ENCODE measurements at places on chromosomes 7 and 10.
A peak's percentile ranks its signal among the peaks of the same experiment; 100 is the strongest.

- peak; percentile 42 for DNase-seq
These were observed 41.2 kb upstream of the VCL start for GRCh38 chr10:73956476-73957359.

DNA sequence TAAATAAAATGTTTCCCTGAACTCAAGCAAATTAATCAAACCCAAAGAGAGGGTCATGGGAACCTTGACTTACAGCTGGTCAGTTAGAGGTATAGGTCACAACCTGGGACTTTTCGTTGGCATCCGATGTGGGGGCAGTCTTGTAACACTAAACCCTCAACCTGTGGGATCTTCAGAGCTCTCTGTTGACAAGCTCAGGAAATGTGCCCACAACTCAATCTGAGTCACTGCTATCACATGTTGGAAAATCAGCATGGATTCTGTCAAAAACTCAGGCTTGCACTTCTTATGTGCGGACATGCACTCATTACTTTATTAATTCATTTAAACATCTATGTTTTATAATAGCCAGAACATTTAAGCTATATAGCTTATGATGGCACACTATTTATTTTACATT, 424.6 kb upstream of the SORCS1 start:
- DNase-seq: no peak

DNA sequence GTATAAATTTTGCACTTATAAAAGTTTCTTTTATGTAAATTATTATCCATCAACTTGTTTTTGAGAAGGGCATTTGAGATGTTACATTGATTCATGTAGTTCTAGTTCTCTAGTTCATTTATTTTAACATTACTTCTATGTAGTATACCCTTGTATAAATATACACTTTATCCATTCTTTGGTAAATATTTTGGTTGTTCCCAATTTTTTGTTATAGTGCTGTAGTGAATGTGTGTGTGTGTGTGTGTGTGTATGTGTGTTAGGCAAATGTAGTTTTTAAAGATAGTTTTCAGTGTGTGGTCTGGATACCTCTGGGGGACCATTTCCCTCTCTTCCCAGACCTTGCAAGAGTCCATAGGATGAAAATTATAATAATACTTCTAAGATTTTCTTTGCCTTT, 15.0 kb downstream of the PRKAR2B start:
- DNase-seq: no peak

- DNase-seq: peak; percentile 66
These were observed 904 bp upstream of the DPYSL4 start for GRCh38 chr10:132185601-132186487.

- no peak for DNase-seq
These were observed 159.2 kb upstream of the PRSS1 start for GRCh38 chr7:142590077-142590476.

DNA sequence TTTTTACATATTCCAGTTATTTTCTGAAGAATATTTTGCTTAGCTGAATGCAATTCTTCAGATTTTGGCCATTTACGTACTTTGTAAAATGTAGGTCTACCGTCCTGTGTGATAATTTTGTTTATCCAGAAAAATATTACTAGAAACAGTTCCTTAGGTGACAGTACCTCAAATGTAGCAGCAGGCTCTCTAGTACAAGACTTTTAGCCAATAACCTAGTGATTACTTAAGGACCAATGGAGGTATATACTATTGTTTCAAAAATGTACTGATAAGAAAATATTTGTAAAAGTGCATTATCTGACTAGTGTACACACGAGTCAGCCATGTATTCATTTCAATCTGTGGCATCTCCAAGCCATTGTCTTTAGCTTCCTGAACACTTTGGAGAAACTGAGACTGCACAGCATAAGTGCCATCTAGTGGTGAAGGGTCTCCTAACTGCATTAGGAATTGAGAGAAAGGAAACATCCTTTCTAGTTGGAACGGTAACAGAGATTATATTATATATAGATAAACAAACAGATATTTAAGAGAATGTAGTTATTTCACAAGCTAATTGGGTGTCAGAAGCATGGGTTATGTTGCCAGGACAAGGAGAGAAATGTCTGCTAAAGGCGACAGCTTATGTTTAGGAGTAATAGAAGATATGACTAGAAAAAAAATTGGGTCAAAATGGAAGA, 23.7 kb downstream of the RTKN2 start:
- DNase-seq: peak; percentile 50

All from naive thymus-derived CD4-positive, alpha-beta T cell (primary cell).